ENCODE measurements at places on chromosomes 12 and 14.
A peak's percentile ranks its signal among the peaks of the same experiment; 100 is the strongest.

DNA sequence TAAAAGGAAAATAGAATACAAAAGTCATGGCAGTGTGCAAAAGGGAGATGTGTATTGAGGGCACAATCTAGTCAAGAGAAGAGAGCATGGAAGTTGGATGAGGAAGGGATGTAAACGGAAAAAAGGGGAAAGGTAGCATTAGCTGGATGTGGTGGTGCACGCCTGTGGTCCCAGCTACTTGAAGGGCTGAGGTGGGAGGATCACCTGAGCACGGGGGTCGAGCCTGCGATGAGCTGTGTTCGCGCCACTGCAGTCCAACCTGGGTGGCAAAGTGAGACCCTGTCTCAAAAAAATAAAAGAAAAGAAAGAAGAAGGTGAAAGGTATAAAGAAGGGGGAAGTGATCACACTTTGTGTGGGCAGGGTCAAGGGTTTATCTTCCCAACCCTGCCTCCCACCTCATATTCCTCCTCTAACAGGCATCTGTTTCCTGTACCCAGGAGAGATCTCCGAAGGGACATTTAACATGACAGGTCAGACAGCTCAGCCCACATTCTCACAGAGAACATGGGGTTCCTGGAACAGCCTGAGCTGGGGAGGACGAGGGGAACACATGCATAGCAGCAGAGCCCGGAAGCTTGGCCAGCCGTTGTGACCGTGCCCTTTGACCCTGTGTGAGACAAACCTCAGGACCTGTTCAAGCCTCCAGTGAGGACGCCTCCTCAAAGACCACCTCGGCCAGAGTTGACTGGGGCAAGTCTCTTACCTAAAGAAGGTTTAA, 8.9 kb downstream of the RNASE11 start:
- no peak for DNase-seq

- DNase-seq, result no peak
Measured at GRCh38 chr14:42319996-42320395, 713.3 kb downstream of the LRFN5 start.

- DNase-seq, result no peak
Measured at GRCh38 chr12:49456131-49456679, 82.6 kb upstream of the KCNH3 start.

DNA sequence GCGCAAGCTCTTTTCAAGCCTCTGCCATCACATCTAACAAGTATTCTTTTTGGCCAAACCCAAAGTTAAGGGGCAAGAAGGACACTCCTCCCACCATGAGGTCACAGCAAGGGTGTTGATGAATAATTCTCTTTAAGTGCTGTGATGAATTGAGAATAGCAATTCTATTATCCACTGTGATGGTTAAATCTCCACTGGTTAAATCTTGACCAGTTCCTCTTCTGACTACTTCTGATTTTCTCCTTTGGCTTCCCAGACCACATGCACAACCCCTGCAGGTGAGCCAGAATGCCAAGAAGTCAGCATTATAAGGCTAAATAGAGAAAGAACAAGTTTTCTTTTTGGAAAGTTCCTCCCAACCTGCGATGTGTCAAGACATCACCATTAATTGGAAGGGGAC, 90.6 kb upstream of the BCL2L14 start:
- no peak for DNase-seq

GRCh38 chr14:36258241-36258640, 62.2 kb downstream of the MBIP start:
- no peak for DNase-seq

DNA sequence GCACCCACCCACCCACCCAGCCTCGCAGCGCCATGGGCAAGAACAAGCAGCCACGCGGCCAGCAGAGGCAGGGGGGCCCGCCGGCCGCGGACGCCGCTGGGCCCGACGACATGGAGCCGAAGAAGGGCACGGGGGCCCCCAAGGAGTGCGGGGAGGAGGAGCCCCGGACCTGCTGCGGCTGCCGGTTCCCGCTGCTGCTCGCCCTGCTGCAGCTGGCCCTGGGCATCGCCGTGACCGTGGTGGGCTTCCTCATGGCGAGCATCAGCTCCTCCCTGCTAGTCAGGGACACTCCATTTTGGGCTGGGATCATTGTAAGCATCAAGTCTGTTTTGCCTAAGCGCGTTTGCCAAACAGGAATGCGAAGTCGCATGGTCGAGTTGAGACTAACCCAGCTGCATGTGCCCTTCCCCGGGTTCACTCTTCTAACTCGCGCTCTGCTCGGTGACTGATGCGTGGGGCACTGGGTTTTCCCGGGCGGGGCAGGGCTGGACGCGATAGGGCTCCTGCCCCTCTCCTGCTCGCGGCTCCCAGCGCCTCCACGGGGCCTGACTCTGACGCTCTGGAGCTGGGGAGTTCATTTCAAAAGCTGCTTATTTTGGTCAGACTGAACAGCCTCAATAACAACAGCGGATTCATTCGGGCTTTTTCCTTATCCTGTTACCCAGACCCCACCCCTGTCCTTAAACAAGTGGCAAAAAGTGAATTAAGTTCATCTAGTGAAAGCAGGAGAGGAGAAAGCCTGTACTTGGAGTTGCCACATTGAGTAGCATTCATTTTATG, 458 bp downstream of the SSPN start:
- no peak for DNase-seq

- DNase-seq, result no peak
Measured at GRCh38 chr12:44387581-44387980, 488.5 kb downstream of the NELL2 start.

DNA sequence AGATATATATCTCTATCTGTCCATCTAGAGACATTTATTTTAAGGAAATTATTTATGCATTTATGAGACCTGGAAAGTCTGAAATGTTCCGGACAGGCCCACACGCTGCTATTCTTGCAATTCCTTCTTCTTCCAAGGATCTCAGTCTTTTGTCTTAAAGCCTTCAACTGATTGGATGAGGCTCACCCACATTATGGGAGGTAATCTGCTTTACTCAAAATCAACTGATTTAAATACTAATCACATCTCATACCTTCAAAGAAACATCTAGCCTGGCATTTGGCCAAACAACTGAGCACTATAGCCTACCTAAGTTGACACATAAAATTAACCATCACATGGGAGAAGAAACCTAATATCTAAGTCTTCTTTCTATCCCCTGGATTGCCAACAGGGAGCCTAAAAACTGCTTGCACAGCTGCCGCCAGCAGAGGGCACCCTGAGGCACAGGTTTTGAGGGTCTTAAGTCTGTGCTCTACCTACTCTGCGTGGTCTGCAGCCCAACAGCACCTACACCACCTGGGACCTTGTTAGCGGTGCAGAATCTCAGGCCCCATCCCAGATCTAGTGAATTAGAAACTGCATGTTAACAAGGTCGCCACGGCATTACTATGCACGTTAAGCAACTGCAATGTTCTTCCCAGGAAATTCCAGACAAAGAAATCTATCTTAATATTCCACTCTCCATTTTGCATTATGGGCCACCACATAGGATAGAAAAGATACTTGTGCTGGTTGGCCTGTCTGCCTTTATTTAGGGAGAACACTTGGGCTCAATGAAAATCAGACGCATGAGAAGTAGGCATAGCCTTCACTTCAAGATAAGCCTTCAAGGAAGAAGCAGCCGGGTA, 249.7 kb downstream of the FOXG1 start:
- DNase-seq, result no peak

- no peak for DNase-seq
Measured at GRCh38 chr12:74775276-74775675, 237.6 kb downstream of the ATXN7L3B start.

DNA sequence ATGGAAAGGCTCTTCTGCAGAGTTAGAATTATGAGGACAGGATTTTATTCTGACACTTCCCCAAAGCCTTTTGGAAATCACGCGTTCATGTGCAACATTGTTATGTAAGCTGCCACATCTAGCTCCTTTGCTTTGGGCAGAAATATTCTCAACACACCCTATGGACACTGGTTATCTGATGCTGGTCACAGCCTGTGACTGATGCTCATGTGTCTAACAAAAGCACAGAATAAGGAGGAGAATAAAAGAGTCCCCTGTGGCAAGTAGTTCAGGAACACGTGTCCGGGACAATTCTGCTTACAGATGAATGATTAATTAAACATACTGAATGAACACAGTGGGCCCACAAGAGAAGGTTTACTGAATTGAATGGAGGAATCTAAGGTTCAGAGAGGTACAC, 22.1 kb downstream of the FOXN3 start:
- no peak for DNase-seq

DNA sequence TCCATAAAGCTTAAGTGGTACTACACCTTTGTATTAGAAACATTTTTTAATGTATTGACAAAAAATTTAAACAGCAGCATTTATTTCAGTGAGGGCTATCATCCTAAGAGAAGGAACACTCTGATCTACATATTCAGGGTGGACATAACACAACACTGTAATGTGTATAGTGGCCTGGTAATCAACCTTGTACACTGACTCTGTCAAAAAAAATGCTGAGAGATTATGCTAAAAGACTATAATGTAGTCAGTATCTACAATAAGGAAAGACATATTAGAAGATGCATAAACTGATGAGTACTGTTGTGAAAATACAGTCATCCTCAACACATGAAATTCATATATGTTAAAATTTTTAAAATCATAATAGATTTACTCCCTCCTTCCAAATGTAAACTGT, 68.2 kb downstream of the C2CD5 start:
- DNase-seq, result no peak

DNA sequence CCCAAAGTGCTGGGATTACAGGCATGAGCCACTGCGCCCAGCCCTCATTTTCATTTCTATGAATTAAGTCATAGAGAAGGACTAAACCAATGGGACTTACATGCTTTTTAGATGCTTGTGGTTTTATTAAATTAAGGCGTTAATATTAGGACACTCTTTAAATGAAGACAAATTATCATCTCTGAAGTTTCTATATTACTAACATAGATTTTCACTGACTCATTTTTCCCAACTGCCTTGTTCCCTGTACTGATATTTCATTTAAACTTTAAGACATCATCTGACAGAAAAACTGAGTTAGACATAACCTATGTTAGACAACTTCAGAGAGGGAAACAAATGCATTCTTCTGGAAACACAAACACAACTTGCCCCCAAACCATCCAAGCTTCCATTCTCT, 99.8 kb downstream of the BTG1 start:
- no peak for DNase-seq

- no peak for DNase-seq
Measured at GRCh38 chr12:26271889-26272492, 76.6 kb downstream of the SSPN start.

GRCh38 chr14:101363880-101364391, 197.4 kb upstream of the DIO3 start:
- no peak for DNase-seq

- DNase-seq, result peak; percentile 30
Measured at GRCh38 chr14:61894452-61895077, 132.3 kb downstream of the SNAPC1 start.

- no peak for DNase-seq
Measured at GRCh38 chr12:95533985-95534384, 17.3 kb downstream of the USP44 start.

GRCh38 chr14:23185063-23185462, 1.6 kb upstream of the SLC7A8 start:
- DNase-seq, result no peak

DNA sequence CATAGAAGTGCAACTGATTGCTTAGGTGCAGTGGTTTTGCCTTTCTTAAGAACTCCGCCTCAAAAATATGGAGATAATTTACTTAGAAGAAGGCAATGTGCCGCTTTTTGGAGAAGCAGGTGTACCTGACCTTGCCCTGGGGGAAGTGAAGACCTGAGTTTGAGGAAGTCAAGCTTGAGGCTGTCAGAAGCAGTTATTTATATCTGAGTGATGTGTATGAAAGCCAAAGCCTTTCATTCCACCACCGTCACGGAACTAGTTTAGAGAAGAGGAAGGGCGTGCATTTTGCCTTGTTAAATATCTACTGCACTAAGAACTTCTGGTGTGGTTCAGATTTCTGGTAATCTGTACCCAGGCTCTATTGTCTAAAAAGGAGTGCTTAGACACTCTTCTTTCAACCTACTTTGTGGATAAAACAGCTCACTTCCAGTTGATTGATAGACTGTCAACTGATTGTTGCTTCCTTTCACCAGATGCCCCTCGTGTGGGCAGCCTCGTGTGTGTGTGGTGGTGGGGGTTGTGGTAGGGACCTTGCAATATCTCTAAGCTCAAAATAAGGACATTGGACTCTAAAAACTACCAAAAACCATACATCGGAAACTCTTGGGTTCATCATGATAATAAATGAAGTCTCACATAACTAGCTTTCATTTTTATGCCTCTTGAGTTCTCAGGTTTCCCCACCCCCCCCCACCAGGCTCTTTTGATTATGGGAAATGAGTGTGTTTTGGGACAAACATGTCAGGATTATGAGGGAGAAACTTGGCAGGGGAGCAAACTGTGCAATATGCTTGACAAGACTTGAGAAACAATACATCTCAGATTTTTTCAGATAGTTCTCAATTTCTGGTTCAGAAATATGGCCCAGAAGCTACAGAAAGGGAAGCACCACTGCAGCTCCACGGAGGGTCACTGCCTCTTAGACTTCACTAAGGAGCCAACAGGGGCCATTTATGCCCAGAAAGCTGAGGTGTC, 78.6 kb downstream of the ARF6 start:
- no peak for DNase-seq

GRCh38 chr14:69281450-69282169, 21.7 kb downstream of the GALNT16 start:
- no peak for DNase-seq

DNA sequence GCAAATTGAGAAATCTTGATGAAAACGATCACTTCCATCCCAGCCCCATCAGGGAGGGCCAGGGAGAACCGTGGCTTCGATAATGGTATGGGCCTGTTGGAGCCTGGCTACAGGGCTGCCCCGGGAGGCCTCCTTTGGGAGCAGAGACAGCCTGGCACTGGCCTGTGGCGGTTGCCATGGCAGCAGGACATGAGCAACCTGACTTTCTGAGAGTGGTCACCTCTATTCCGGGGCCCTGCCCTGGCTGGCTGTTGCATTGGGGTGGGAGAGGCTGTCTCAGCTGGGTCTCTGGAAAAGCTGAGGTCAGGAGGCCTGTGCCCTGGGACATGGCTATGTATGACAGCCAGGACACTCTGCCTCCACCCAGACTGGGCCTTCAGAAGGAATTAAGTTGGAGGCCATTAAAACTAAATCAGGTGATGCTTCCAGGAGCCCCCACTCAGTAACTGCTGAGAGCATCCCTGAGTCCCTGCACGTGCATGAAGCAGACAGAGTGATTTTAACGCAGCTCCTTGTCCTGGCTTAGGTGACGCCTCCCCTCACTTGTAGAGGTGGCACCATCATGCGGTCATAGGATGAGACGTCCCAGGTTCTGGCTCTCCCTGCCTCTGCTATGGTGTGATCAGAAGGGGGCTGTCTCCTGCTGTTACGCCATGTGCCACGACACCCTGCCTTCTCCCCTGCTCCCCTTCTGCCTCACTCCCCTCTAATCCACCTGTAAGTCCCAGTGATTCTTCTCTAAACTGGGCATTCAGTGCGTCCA, 126.3 kb downstream of the SLC25A47 start:
- no peak for DNase-seq

DNA sequence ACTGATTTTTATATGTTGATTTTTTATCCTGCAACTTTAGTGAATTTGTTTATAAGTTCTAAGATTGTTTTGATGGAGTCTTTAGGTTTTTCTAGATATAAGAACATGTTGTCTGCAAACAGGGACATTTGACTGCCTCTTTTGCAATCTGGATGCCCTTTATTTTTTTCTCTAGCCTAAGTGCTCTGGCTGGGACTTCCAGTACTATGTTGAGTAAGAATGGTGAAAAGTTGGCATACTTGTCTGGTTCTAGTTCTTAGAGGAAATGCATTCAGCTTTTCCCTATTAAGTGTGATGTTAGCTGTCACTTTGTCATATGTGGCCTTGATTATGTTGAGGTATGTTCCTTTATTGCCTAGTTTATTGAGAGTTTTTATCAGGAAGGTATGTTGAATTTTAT, 68.1 kb downstream of the ERC1 start:
- DNase-seq, result no peak

GRCh38 chr14:38079268-38079667, 128.4 kb upstream of the SSTR1 start:
- no peak for DNase-seq

- DNase-seq, result no peak
Measured at GRCh38 chr12:24560192-24560775, 388.6 kb downstream of the BCAT1 start.

Data from NCI-H1417 treated with DMSO at 0.1 percent for 48 hours (cell line).